GM23248 (cell line): ENCODE measurements at places on chromosomes 7 and 10. TPM values are rescaled to one million over a fixed set of nuclear protein-coding genes. Genes with fewer than 3 reads are reported as not detected.

TEX47 gene
- total RNA-seq, result not detected in 2 replicates

CNPY1 gene
- not detected in 2 replicates for total RNA-seq

HOGA1 gene
- total RNA-seq, result 0.22 TPM in 1 of 2 replicates, not detected in the other

FAM13C gene
- total RNA-seq, result 0.51 and 0.54 TPM in 2 replicates

EVX1 gene
- not detected in 2 replicates for total RNA-seq

CYP3A7 gene
- not detected in 2 replicates for total RNA-seq

COL13A1 gene
- 17.2 and 17.3 TPM in 2 replicates for total RNA-seq

DNA sequence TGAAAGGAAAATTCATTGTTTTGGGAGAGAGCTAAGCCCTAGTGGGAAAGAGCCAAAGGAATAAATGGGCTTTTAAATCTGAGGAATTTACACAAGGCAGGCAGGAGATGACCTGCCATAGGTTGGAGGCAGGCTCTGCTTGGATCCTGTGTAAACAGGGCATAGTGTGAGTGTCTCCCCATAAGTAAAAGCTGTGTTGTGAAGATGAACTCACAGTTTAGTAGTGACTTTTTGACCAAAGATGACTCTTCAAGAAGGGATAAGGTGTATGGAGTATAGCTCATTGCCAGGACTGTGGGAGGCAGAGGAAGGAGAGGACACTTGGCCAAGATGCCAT, 63.2 kb downstream of the KAT6B start:
- peak; percentile 54 for DNase-seq
- H3K4me3 ChIP-seq, result no peak overlapping the region
- H3K36me3 ChIP-seq, result no peaks in the 10 kb centered on the region
- H3K4me1 ChIP-seq, result no peaks in the 10 kb centered on the region

- peaks cover 5% of the 10 kb centered on the region for H3K4me1 ChIP-seq
- peaks cover 84% of the 10 kb centered on the region for H3K27me3 ChIP-seq
- peak overlapping the region; percentile 86 for H3K4me3 ChIP-seq
- peak; percentile 69 for DNase-seq
- peak overlapping the region; percentile 90 for H3K27ac ChIP-seq
Measured at GRCh38 chr10:22341190-22341925, 3.9 kb upstream of the SPAG6 start.

DNA sequence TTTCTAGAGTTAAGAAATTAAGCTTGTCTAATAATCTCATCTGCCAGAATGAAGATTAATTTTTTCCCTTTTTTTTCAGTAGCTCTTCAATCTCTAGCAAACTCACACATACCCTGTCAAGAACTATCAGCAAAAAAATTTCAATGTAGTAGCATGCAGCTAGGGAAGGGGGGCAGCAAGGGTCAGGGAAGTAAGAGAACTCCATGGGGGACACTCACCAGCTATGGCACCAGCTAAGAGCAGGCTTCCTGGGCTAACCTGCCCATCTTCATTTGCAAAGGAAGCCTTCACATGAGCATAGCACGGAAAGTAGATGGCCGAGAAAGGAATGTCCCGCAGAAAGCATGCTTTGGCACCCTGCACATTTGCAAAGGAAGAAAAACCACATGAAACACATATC, 190.4 kb downstream of the SLC25A13 start:
- H3K27ac ChIP-seq, result no peak overlapping the region
- no peaks in the 10 kb centered on the region for H3K27me3 ChIP-seq
- no peaks in the 10 kb centered on the region for H3K36me3 ChIP-seq
- H3K4me1 ChIP-seq, result no peaks in the 10 kb centered on the region
- no peak overlapping the region for H3K4me3 ChIP-seq
- no peak for DNase-seq

GRCh38 chr10:90675621-90676020, 182.2 kb downstream of the HTR7 start:
- DNase-seq, result peak; percentile 80
- no peaks in the 10 kb centered on the region for H3K36me3 ChIP-seq
- peak overlapping the region; percentile 46 for H3K4me3 ChIP-seq
- peaks cover 22% of the 10 kb centered on the region for H3K4me1 ChIP-seq
- H3K27ac ChIP-seq, result peak overlapping the region; percentile 65

- no peaks in the 10 kb centered on the region for H3K27me3 ChIP-seq
- H3K4me1 ChIP-seq, result peaks cover 12% of the 10 kb centered on the region
- H3K27ac ChIP-seq, result no peak overlapping the region
- no peak overlapping the region for H3K4me3 ChIP-seq
Measured at GRCh38 chr7:41093141-41093540, 609.7 kb downstream of the INHBA start.

DNA sequence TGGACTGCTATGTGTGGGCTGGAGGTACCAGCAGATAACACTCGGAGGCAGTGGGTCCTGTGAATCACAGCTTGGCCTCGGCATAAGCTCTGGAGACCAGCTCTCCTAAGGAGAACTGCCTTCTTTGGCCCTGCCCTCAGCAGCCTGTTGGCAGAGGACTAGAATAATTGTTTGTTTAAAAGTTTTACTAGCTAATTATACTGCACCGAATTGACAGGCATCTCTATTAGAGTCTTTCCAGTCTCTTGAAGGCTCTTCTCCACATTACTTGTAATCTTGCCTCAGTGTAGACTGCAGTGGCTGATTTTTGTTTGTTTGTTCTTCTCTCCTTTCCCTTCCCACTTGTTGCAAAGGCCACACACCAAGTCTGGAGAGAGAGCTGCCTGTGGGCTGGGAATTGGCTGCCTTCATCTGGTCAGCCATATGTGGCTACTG, 183.2 kb downstream of the AUTS2 start:
- no peaks in the 10 kb centered on the region for H3K36me3 ChIP-seq
- H3K27me3 ChIP-seq, result no peaks in the 10 kb centered on the region
- peak; percentile 53 for DNase-seq
- no peak overlapping the region for H3K27ac ChIP-seq
- no peaks in the 10 kb centered on the region for H3K4me1 ChIP-seq
- H3K4me3 ChIP-seq, result no peak overlapping the region

DNA sequence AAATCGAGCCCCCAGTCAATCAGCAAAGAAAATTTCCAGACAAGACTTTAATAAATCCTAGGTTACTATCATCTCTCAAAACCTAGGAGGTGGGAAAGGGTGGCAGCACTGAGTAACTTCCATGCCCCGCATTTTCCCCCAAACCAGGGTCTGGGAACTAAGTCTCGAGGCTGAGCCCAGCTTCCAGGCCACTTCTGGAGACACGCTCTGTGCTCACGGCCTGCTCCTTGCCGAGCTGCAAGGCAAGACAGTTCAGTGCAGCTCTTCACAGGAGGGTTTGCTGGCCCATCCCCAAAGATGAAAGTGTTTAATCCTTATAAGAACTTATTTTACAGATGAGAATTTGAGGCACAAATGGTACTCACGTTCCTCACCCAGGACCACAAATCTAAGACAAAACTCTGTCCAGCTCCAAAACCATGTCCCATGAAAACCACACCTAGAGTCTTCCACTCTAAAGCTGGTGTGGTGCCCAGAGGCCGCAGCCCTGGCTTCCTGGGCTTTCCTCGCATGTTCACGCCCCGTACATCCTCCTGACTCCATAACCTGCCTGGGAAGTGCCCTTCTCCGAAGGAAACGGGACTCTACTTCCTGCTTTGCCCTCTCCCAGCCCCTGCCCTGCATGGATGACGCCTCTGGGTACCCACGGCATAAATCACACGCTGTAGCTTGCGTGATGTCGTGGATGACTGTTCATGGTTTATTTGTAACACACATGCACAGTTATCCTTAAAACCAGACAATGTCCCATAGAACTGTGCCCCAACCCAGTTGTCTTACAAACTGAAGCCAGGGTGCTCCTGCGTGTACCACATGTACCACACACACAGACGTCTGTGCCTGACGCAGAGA, 201.2 kb downstream of the DIP2C start:
- DNase-seq, result no peak
- no peaks in the 10 kb centered on the region for H3K36me3 ChIP-seq
- H3K4me1 ChIP-seq, result peaks cover 24% of the 10 kb centered on the region
- H3K4me3 ChIP-seq, result no peak overlapping the region

DNA sequence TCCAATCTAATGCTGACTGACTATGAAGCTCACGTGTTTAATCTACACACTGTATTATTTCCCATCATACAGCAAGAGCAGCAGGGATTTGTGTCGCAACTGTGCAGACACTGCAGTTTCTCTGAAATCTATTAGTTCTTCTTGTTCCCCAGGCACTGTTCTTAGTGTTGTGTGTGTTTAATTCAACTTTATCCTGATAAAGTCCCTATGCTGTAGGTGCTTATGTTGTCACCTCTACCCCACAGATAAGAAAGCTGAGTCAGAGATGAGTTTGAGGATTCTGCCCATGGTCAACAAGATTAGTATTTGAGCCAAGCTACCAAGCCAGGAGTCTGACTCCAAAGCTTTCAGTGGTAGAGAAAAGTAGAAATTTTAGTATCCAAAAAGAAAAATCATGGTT, 22.5 kb upstream of the EPHB6 start:
- H3K4me1 ChIP-seq, result no peaks in the 10 kb centered on the region

DNA sequence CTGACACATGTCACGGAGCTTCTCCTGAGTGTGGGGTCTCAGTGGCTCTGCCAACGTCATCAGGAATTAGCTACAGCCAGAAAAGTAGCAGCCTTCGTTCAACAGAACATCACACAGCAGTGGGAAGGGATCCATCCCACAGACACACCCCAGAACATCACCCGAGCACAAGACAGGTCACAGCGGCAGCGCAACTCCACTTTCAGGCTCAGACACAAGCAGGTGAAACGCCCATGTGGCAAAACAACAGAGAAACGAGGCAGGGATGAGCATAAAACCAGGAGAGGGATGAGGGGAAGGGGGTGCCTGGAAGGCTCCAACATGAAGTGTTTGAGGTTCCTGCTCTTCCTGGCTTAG, 44.8 kb downstream of the CAMK2B start:
- no peak overlapping the region for H3K27ac ChIP-seq
- H3K4me1 ChIP-seq, result no peaks in the 10 kb centered on the region
- no peaks in the 10 kb centered on the region for H3K36me3 ChIP-seq
- no peak for DNase-seq

GRCh38 chr10:110708776-110709443, 64.8 kb downstream of the RBM20 start:
- H3K36me3 ChIP-seq, result no peaks in the 10 kb centered on the region
- H3K27me3 ChIP-seq, result peaks cover 21% of the 10 kb centered on the region
- no peak overlapping the region for H3K27ac ChIP-seq
- no peak for DNase-seq
- H3K4me1 ChIP-seq, result peaks cover 15% of the 10 kb centered on the region

GRCh38 chr10:67017218-67017617, 91.4 kb downstream of the LRRTM3 start:
- no peaks in the 10 kb centered on the region for H3K36me3 ChIP-seq

GRCh38 chr7:105674200-105674920, 93.1 kb upstream of the EFCAB10 start:
- no peaks in the 10 kb centered on the region for H3K27me3 ChIP-seq
- no peak for DNase-seq
- no peaks in the 10 kb centered on the region for H3K36me3 ChIP-seq

GRCh38 chr7:114988755-114989375, 67.0 kb downstream of the MDFIC start:
- H3K4me3 ChIP-seq, result no peak overlapping the region
- peak; percentile 71 for DNase-seq
- H3K36me3 ChIP-seq, result no peaks in the 10 kb centered on the region
- no peaks in the 10 kb centered on the region for H3K27me3 ChIP-seq
- H3K4me1 ChIP-seq, result peaks cover 29% of the 10 kb centered on the region
- H3K27ac ChIP-seq, result peak overlapping the region; percentile 38

DNA sequence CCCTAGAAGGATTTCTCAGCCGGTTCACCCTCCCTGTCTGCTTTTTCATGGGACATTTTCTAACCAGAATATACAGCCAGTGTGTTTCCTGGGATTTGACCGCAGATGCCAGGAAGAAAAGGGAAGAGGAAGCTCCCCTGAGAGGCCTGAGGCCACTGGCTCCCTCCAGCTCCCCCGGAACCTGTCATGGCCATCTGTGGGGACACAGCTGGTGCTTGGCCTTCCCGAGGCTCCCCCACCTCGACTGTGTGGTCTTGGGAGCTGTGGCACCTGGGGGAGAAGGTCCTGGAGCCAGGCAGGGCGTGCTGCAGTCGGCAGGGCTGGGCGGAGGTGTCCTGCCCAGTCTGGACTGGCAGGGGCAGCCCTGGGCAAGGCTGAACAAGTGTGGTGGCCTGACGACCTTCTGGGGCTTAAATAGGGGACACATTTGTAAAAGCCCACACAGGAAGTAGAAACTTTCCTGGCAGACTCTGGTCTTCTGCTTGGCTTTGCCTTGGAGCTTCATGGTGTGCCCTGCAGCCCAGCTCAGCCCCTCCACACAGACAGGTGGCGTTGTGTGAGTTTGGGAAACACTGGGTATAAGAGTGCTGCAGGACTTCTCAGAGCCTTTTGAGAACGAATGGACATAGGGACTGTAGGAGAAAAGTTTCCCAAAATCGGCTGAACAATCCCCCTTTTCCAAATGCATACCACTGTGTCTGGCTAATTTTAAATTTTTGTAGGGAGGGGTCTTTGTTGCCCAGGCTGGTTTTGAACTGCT, 6.8 kb downstream of the BRI3 start:
- peak overlapping the region; percentile 10; the same call in 1 of the 2 replicates for H3K27ac ChIP-seq
- no peak overlapping the region for H3K4me3 ChIP-seq
- H3K27me3 ChIP-seq, result no peaks in the 10 kb centered on the region
- H3K36me3 ChIP-seq, result peaks cover 22% of the 10 kb centered on the region
- H3K4me1 ChIP-seq, result peaks cover 28% of the 10 kb centered on the region

DNA sequence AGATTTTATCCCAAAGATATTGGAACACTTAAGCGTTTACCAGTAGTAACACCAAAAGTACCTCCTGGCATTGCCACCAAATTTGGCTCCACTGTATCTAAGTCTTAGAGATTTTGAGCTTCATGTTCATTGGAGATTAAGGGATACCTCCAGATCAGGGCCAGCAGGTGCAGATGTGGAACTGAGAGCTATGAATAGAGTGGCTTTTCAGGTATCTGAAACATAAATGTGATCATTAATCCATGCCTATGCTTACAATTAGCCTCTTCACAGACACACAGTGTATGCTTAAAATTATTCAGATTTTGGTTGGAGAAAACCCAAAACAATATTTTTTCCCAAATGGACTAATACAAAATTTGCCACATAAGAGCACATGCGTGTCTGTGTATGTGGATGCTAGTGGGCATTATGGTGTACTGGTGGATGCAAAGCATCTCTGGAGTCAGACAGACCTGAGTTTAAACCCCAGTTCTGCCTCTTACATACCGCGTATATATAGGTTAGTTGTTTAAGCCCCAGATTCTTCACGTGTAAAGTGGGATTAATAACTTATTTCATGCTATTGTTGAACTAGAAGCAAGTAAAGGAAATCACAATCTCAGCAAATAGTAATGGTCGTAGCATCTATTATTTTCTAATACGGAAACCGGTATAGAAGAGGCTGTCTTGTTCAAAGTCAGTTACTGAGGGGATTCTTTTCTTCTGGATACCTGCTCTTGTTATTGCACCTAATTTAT, 6.8 kb upstream of the LRRC4 start:
- no peak overlapping the region for H3K27ac ChIP-seq
- peaks cover 9% of the 10 kb centered on the region for H3K4me1 ChIP-seq
- H3K36me3 ChIP-seq, result no peaks in the 10 kb centered on the region
- no peak overlapping the region for H3K4me3 ChIP-seq
- DNase-seq, result no peak
- no peaks in the 10 kb centered on the region for H3K27me3 ChIP-seq
